ENCODE measurements at places on chromosomes 5 and 9.

DNA sequence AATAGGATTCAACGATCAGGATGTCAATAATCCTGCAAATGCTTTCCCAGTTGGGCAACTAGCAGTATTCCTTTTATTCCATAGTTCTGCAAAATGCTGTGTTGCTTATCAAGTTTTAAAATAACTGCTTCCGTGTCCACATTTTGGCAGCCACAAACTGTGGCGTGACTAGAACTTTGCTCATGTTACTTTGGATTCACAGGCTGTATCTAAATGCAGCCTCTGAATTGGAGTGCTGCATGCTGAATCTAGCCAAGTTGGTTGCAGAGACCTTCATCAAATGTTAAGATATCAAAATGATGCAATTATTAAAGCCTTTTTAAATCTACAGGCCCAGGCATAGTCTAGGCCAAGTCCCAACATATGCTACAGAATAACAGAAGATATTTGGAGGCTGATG, 249.2 kb downstream of the NR2F1-AS1 start:
- DNase-seq = no peak

DNA sequence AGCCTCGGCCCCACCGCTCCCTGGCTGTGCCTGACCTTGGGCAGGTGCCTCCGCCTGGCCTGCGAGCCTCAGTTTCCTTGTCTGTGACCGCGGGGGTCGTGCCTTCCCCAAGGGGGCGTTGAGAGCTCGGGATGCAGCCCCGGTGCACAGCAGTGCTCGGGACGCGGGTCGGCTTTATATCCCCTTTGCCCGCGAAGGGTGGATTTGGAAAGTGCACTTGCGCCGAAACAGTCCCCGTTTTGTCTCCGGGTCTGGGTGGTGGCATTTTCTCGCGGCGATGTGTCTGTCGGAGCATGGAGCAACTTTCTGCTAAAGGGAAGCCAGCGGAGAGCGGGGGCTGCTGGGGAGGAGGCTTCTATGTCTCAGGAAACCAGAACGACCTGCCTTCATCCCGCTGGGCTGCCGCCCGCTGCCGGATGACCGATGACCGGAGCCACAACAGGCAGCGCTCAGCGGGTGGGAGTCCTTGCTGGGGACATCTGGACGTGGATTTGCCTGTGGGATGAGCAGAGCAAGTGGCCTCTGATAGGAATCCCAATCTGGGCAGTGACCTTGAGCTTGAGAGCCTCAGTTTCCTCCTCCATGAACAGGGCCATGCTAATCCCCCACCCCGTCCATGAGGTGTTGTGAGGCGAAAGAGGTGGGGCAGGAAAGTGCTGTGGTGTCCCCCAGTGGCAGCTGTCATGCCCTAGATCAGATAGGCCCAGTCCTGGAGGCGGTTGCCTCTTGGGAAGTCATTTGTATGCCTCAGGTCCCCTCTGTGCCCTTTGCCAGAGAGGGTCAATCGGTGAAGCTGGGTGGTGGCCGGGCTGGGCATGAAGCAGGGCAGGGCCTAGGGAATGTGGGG, 651 bp downstream of the HRH2 start:
- no peak for DNase-seq

- no peak for DNase-seq
Observed at GRCh38 chr5:145887976-145888574, 15.3 kb upstream of the GRXCR2 start.

DNA sequence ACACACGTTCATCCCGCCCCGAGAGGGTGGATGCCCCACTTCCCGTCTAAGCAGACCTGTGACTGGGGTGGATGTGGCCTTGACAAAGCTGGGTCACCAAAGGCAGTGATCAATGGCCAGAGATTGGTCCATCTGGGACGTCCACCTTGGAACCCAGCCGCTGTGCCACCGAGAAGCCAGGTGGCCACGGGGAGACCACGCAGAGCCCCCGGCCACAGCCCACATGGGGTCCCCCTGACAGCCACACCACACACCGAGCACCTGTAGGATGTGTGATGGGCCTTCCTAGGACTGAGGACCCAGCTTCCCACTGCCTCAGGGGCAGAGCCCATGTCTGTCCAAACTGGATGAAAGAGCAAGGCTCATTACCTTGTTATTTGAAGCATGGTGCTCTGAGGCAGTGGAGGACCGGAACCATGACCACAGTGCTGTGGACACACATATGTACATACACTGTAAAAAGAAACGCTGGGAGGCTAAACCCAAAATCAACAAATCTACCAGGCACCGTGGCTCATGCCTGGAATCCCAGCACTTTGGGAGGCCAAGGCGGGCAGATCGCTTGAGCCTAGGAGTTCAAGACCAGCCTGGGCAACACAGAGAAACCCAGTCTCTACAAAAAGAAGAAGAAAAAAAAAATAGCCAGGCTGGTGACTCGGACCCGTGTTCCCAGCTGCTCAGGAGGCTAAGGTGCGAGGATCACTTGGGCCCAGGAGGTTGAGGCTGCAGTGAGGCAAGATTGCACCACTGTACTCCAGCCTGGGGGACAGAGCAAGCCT, 50.1 kb downstream of the MRPL36 start:
- DNase-seq = no peak

- no peak for DNase-seq
Observed at GRCh38 chr5:81222285-81222684, 10.8 kb upstream of the CKMT2 start.

DNA sequence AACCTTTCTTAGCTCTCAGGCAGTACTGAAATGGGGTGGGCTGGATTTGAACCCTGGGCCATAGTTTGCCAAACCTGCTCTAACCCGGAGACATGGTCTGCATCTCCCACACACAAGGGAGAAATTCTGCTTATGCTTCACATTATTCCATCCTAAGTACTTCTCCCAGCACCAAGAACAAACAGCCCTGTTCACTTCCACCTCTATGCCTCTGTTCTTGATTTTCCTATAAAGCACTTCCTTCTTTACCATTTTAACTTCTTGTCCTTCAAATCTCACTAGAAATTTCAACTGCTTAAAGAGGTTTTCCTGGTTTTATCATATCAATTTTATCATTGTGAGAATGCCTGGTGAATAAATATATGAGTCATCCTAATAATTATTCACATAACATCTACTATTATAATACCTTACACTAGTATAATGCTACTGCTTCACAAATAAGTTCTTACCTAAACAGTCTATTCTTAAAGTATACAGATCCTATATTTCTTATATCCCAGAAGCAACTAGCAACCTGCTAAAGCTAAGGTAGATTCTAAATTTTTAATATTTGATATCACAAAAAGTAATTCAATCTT, 12.7 kb downstream of the FEM1C start:
- DNase-seq = no peak

DNA sequence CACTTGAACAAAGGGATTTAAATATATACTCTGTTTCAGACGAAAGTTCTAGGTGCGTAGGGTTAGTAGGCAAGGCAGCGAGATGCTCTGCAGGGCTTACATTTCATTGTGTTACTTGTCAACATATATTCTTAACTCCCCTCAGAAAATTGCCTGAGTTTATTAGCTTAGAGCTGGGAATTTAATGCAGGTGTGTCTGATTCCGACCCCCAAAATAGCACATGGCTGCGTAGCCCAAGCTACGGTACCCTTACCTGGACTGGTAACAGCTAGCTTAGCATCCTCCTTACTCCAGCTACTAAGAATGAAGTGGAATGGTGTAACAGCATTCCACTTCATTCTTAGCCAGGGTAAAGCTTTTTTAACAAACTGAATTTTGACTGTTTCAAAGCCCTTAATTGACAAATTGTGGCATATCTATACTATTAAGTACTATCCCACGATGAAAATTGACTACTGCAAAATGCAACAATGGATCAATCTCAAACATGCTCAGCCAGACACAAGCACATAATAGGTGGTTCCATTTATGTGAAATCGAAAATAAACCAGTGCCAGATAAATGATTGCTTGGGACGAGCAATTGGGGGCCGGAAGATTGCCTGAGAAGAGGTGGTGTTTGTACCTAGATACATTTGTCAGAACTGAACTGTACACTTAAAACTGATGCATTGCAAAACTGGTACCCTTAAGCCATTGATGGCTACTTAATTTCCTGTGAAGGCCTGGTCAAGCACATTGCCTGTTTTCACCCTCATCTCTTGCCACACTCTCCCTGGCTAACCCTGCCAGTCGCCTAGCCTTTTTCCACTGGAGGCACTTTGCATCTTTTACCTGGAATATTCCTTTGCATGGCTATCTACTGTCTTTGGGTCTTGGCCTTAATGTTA, 3.0 kb upstream of the FGF18 start:
- no peak for DNase-seq

DNA sequence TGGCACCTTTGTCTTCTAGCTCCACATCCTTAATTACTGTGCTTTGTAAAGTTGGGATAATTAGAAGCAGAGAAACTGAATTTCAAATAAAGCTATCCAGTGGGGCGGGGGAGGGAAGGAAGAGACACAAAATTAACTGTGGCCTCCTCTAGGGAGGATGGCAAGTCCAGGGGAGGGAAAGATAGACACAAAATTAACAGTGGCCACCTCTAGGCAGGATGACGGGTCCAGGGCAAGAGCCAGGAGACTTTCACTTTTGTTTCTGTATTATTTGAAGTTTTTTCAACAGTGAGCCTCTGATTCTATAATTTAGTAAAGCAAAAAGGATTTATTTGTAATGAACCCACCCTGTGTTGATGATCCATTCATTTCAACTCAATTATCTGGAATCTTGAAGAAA, 335.9 kb downstream of the MSX2 start:
- DNase-seq = no peak

DNA sequence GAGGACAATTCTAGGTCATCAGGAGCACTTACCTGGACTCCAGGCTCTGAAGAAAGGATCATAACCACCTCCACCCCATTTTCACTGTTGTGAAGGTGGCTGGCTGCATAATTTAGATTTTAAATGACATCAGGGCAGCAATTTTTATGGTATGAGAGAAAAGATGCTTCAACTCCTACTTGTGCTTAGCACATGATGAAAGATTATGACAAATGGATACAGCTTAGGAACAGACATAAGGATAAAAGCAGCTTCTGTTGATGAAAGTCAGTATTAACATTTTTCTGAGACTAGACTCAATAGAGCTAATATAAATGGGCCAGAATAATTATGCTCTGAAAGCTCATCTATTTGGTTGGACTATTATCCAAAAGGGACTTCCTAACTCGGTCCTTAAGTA, 72.2 kb downstream of the SIL1 start:
- no peak for DNase-seq

GRCh38 chr9:27353474-27354229, 56.7 kb upstream of the EQTN start:
- peak; percentile 92 for DNase-seq

GRCh38 chr9:136361754-136362449, 1.6 kb downstream of the DNLZ start:
- no peak for DNase-seq

GRCh38 chr5:74851684-74852353, 14.4 kb downstream of the FAM169A start:
- peak; percentile 36 for DNase-seq

- peak; percentile 1 for DNase-seq
Observed at GRCh38 chr5:155912291-155912690, 414.7 kb upstream of the SGCD start.

Measured in midbrain (tissue), 1 donor.